ENCODE measurements at places on chromosomes 11 and 22.

GRCh38 chr11:116732271-116733042 is 40.3 kb downstream of the BUD13 start:
- peak; percentile 84 for DNase-seq

- DNase-seq: no peak
Observed at GRCh38 chr11:81241672-81242275, 1491.9 kb downstream of the FAM181B start.

- no peak for DNase-seq
Observed at GRCh38 chr11:96001037-96001436, 77.1 kb upstream of the MTMR2 start.

GRCh38 chr11:71518506-71519471 is 8.3 kb upstream of the KRTAP5-7 start:
- DNase-seq: no peak

DNA sequence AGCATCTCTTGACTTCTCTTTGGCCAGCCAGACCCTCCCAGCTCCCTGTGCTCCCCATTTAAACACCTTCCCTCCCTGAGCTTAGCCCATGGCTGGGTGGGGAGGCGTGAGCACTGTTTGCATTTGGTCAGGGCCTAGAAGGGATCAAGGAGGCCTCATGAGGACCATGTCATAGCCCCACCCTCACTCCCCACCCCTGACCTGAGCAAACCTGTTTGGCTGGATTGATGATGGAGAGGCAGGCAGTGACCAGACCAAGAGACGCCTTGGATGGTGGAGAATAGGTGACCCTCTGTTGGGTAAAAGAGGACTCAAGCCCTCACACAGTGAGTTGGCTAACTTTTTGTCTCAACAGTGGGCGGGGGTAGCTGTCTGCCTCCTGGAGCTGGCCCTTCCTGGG is 49.9 kb downstream of the ST3GAL4 start:
- no peak for DNase-seq

DNA sequence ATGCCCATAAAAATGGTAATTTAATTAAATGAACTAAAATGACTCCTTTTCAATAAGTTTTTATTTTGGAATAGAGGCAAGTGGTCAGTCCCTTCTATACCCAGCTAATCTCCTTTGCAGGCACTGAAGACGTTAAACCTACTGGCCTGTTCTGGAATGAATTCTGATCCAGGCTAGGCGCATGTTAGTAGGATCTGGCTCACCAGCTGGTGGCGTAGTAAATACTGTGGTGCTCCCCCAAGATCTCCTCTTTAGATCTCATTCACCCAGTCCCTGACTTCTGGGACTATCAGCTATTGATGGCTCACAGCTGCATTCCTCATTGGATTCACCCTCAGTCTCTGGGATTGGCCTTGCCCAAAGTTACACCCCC is 173.7 kb upstream of the DDI1 start:
- DNase-seq: no peak

GRCh38 chr22:42939941-42940653 is 74.9 kb downstream of the PACSIN2 start:
- peak; percentile 82 for DNase-seq
